Activated T-cell treated with anti-CD3 and anti-CD28 coated beads for 24 hours (primary cell): ENCODE measurements at places on chromosomes 12 and 14.

- DNase-seq = no peak
Observed at GRCh38 chr12:694734-695503, 31.7 kb upstream of the NINJ2 start.

DNA sequence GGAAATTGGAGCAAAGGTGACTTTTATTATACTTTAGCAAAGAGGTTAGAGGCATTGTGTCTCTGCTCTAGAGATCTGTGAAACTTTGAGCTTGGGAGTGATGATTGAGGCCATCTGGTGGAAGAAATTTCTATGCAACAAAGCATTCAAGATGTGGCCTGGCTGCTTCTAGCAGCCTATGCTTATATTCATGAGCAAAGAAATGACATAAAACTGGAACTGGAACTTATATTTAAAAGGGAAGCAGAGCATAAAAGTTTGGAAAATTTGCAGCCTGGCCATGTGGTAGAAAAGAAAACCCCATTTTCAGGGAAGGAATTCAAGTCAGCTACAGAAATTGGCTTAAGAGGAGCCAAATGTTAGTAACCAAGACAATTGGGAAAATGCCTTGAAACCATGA lies 70.4 kb downstream of the SDR9C7 start:
- no peak for DNase-seq

DNA sequence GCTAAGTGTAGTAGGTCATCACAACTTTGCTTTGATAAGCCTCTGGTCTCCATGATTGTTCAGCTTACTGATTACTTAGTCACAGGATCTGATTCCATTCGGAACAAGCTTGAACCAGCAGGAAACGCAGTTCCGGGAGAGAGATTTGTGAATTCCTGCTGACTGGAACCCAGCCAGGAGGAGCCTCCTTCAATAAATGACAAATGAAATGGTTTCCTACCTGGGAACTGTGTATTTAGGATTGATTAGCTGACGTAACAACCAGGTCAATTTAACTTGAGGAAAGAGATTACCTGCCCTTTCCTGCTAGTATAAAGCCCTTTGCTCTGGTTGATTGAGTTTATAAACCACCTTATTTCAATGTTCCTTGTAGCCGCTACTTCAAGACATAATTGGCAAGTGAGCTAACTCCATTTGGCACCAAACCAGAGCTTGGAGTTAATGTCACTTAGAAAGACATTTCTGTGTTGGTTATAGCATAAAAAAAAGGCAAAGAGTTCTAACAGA lies 35.1 kb upstream of the KCNH3 start:
- no peak for DNase-seq

GRCh38 chr12:26857465-26858176 lies 24.6 kb upstream of the ITPR2 start:
- DNase-seq = no peak

DNA sequence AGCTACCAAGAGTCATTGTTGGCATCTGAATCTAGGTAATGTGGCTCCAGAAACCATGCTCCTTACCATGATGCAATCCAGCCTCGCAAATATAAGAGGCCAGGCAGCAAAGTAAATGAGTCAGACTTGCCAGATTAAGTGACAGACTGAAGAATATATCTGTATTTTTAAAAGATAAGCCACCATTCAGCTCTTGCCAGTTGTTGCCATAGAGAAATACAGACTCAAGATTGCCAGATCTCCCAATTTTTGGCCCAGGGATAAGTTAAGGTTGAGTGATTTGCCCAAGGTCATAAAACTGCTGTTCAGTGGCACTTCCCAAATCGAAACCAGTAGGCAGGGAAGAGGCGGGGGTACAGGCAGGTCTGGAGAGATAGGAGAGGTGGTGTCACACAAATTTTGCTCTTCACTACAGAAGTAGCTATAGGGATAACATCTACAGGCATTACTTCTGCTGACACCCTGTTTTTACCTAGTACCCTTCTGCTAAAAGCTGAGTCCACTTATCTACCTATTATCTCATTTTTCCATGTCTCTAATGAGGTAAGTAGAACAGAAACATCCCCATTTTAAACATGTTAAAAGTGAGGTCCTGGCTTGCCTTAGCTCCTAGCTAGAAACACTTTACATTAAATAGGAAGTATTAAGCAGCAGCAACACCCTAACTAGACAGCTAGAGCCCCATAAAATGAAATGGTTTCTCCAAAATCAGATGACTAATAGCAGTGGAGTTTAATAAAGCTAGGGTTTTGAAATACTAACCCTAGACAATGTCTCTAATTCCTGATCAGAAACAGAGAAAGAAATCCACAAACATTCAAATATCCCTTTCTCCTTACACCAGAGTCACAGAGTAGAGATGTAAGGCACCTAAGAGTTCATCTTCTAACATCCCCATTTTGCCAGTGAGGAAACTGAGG lies 19.5 kb downstream of the DCAF5 start:
- DNase-seq = no peak

GRCh38 chr14:28247491-28247890 lies 519.1 kb upstream of the FOXG1 start:
- DNase-seq = no peak

GRCh38 chr12:123278101-123278627 lies 6.5 kb upstream of the CDK2AP1 start:
- DNase-seq = no peak

GRCh38 chr12:66354291-66354690 lies 52.0 kb downstream of the HELB start:
- no peak for DNase-seq

DNA sequence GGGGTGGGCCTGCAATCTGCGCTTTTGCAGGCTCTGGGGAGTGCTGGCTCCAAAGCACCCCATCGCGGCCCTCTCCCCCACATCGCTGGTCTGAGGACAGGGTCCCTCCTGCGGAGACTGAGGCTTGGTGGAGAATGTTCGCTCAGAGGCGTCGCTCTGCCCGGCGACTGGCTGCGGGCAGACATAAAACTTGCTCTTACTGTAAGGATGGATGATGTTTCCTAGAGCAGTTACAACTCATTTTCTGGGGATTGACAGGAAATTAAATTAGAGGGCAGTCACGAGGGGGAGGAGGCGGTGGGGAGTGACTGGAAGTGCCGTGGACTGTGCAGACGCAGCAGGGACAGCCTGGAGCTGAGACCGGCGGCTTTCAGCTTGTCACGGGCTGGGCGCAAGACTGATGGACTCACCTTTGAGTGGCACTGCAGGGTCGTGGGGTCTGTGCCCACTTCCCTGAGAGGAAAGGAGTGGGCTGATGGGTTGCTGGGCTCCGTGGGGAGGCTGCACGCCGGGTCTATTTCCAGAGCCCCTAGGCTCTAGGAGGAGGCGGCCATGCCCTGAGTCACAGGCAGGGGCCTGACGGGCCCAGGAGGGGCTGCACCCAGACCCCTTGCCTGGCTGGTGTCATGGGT lies 32.8 kb downstream of the NOC4L start:
- DNase-seq = no peak

DNA sequence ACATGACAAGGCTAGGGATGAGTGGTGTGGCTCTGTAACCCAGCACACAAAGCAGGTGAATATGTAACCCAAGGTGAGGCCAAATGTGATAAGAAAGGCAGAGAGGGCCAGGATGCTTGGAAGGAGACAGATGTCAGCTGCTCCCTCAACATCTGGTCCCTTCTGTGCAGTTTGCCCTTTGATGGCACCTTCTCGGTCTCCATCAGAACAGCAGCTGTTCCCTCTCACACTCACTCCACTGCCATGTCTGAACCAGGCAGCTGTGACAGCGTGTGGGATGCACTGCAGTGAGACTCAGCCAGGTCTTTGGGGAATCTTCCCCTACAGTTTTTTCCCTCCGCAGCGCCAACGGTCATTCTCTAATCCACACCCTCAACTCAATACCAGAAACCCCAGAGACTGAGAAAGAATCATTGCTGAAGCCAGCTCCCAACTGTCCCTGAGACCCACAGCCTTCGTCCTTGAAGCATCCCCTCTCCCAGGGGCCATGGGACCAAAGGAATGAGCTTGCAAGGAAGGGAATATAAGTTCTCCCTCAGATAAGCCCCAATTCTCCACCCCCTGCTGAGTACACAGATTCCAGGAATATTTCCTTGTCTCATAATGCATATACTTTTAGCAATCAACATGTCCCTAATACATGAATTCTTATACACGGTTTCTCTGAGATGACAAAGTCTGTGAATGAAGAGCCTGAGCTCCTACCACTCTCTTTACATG lies 230.0 kb downstream of the GLT1D1 start:
- DNase-seq = no peak

DNA sequence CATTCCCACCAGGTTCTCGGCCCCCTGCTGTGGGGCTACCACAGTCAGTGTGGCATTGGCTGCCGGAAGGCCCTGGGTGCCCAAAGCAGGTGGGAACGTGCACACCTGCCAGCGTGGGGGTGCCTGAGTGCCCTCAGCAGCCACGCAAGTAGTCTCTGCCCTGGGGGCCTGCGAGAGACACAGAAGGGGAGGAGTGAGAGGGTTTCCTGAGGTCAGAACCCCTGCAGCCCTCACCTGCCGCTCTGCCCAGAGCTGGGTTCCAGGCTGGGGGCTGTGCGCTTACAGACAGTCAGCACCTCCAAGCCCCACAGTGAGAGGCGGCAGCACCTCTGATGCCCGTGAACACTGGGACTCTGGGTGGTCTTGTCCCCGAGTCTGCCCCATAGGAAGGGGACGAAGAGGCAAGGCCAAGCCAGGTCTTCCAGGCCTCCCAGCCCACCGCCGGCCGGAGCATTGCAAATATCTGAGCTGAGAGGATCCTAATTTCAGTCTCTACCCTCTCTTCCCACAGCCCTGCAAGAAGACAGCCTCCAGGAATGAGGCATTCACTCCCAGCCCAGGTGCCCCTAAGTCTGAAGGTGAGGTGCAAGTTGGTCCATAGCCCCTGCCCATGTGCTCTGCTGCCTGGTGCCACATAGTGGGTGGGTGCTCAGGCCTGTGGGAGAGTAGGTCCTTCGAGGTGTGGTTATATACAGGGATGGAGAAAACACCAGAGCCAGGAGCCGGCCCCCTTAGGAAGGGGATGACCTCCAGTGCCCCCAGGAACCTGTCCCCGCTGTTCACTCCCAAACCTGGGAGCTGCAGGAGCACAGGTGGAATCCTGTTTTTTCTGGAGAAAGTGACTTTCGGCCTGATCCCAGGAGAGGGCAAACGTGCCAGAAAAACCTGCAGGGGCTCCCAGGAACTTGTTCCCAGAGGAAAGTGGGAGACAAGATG lies 291.1 kb upstream of the RTL1 start:
- no peak for DNase-seq

- DNase-seq = no peak
Observed at GRCh38 chr12:48078901-48079300, 27.0 kb downstream of the SENP1 start.

DNA sequence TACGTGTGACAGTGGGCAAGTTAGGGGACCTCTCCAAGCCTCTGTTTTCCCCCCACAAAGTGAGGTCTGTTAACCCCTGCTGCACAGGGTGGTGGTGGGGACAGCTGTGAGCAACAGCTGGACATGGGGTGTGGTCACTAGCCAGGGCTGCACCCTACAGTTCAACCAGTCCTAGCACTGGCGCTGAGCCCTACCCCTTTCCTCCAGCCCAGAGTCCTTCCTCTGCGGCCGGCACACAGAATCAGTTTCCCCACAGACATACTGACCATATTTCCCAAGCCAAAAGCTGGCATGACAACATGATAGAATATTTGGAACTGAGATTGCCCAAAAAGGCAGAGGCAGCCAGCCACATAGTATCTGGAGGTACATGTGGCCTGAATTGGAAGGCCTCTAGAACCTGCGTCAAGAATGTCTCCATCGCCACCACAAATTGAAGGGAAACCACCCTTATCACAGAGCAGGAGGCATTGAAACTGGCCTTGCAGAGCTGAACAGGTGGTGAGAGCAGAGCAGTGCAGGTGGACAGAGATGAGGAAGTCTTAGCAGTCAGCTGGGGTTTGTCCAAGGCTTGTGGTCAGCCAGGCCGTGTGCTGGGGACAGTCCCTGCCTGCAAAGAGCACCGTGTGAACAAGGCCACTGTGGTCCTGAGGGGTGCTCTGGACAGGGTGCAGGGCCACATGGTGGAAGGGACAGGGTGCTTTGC lies 21.2 kb downstream of the DEGS2 start:
- no peak for DNase-seq

DNA sequence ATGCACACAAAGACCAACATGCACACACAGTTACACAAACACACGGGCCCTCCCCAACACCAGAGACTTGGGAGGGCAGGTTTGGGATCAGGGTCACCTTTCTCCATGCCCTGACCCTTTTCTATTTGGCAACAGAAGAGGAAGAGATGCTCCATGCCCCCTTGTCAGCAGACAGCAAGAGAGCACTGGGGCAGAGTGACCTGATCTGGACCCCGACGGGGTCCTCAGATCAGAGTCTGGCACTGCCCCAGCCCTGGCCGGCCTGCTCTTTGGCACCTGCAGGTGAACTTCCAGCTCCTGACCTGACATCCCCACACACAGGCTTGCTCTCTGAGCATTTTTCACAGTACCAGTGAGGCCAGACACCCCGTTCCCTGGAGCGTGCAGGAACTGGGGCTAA lies 21.4 kb downstream of the ADCY6 start:
- no peak for DNase-seq

GRCh38 chr14:72845683-72846082 lies 48.2 kb downstream of the DPF3 start:
- DNase-seq = no peak

DNA sequence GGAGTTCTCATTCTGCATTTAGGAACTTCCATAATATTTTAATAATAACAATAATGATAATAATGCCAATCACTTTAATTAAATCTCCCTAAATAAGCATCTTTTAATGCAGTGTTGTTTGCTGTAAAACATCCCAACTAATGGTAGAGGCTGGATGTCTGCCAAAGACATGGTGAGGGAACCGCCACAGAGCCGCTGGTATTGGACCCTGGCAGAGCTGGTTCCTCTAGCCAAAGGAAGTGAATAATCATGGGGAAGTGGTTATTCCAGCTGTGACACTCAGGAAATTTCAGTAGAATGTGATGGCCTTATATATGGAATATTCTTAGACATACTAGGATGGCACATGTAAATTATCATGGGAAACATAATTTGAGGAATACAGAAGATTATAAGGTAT lies 483.3 kb downstream of the ZFP36L1 start:
- DNase-seq = no peak

GRCh38 chr14:105070760-105071137 lies 5.5 kb upstream of the GPR132 start:
- DNase-seq = no peak

- no peak for DNase-seq
Observed at GRCh38 chr14:60215127-60215444, 33.9 kb upstream of the PPM1A start.

- no peak for DNase-seq
Observed at GRCh38 chr12:15979096-15980092, 68.3 kb downstream of the DERA start.

DNA sequence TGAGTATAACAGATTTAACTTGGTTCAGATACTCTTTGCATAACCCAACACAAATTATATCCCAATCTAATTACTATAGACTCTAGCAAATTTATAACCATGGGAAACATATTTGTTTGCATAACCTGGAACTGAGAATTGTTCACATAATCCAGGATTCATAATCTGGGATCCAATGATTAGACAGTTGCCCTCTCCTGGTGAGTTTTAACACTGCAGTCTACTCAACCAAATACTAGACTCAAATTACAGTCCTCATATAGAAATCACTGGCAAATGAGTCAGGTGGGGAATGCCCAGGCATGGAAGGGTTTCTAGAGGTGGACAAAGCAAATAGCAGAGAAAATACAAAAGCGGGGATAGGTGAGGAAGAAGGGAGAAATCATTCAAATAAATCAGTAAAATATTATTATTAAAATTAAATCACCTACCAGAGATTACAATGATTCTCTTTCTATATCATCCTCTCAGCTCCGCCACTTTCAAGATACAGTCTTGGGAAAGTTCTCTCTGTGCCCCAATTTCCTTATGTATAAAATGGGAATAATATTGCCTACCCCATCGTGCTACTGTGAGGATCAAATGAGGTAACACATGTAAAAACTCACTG lies 9.4 kb downstream of the GCH1 start:
- DNase-seq = no peak
